WTC11 (cell line): ENCODE measurements at places on chromosomes 16 and 17.

- peak; percentile 69 for DNase-seq
These were observed 5.6 kb upstream of the NOTUM start for GRCh38 chr17:81966343-81967243.

GRCh38 chr16:86868786-86869185 is 290.4 kb downstream of the FOXL1 start:
- no peak for DNase-seq

- no peak for DNase-seq
These were observed 12.1 kb upstream of the NLRP1 start for GRCh38 chr17:5596421-5596820.

GRCh38 chr17:80279895-80280294 is 19.2 kb downstream of the RNF213 start:
- no peak for DNase-seq

DNA sequence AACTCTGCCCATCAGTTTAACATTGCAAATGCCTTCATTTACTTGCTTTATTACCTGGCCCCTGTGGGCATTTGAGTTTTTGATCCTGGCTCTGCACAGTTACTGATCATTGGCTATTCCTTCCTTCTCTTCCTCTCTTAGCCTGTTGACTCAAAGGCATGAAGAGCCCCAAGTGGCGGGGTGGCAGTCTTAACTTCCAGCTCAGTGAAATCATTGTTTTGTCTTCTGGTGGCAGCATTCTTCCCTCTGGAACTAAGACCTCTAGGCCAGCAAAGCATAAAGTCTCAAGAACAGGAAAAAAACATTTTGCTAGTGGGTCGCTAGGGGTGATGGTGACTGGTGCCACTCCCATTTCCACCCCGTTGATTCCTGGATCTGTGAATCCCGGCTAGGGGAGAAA is 52.3 kb upstream of the MRTFB start:
- no peak for DNase-seq
